ENCODE measurements at places on chromosomes 4 and X. TPM values are rescaled to one million over a fixed set of nuclear protein-coding genes. Genes with fewer than 3 reads are reported as not detected.

- peak; percentile 94 for DNase-seq
These were observed 75.9 kb upstream of the CAMK2D start for GRCh38 chr4:113837397-113837796.

- no peak for DNase-seq
These were observed 241.3 kb downstream of the NR3C2 start for GRCh38 chr4:148200960-148201359.

DNA sequence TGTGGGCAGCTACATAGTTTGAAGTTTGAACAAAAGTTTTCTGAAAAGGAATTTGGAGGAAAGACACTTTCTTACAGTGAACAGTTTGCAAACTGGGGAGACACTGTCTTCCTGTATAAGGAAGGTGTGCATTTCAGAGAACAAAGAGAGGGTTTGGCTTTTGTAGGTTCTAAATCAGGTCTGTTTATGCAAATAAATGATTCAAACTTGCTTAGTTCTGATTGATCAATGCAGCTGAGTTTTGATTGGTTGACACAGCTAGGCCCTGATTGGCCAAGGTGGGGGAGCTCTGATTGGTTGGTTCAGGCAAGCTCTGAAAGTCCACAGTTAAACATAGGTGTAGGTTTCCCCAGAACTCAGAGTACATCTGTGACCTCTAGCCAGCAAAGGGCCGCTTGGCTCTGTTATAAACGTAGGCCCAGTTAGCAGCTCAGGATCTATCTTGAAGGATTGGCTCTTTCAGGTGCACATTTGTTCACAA lies 63.0 kb upstream of the ENPP6 start:
- peak; percentile 95 for DNase-seq

DNA sequence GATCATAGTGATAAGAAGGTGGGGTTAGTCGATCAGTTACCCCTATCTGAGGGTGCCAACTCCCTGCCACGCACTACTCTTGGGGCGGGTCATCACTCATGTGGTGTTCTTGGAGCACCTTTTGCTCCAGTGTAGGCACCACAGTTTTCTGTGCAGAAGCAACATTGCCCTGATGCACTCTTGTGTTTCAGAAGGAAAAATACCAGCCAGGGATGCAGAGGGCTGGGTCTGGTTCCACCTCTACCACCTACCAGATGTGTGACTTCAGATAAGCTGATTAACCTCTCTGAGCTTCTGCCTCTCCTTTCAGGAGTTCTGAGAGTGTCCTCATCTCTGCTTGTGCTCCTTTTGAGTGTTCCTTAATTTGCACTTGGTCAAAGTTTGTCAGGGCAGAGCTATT lies 29.9 kb upstream of the PROM1 start:
- no peak for DNase-seq

DNA sequence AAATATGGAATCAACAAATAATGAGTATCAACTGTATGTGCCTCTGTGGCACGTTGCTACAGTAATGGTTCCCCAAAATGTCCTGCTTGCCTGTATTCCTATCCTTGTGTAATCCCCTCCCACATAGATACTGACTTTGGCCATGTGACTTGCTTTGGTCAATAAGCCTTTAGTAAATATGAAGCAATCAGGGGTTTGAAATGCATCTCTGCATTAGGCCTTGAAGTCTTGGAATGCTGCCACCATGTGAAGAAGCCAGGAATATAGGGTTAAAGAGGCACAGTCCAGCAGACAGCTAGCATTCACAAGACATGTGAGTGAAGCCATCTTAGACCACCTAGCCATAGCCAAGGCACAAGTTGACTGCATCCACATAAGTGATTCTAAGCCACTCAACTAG lies 190.9 kb downstream of the GABRB1 start:
- DNase-seq, result no peak

- no peak for DNase-seq
These were observed 340.3 kb upstream of the GRID2 start for GRCh38 chr4:91963486-91963885.

DNA sequence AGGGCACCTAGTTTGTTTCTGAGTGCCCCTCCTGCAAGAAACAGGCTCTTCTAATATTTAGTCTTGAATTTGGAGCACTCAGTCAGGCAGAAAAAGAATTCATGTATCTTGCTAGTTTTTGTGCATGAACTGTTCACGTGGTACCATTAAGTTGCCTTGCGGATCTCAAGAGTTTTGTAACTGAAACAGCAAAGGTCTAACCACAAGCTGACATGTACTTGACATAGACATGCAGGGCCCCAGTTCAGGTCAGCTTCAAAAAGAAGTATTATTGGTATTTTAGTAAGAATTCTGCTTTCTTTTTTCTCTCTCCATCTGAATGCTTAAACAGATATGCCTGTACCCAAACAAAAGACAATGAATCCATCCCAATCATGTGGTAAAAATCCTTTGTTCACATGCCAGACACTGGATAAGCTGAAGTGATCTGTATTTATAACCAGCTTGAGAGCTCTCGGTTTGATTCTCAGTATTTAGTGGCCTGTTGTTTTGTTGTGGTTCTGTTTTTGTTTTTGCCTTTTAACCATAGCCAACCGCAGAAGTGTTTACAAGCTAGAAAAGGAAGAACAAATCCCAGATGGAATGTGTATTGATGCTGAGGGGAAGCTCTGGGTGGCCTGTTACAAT lies 13.0 kb downstream of the RGN start:
- DNase-seq, result peak; percentile 31

Gene TMPRSS11B
- not detected for polyA plus RNA-seq

Gene NXF3
- not detected for polyA plus RNA-seq

Gene PABPC4L
- not detected for polyA plus RNA-seq

Gene ASB11
- not detected for polyA plus RNA-seq

Gene DSPP
- not detected for polyA plus RNA-seq

All from GM12878 (cell line).